Smooth muscle cell of the coronary artery (primary cell): ENCODE measurements at places on chromosomes 12 and 14. TPM values are rescaled to one million over a fixed set of nuclear protein-coding genes. Genes with fewer than 3 reads are reported as not detected.

RNASE9 gene
- total RNA-seq, result not detected in 2 replicates

LTBR gene
- total RNA-seq, result 25.7 and 27.2 TPM in 2 replicates

NT5DC3 gene
- total RNA-seq, result 3.6 and 5.2 TPM in 2 replicates

AKAP5 gene
- total RNA-seq, result 0.12 and 1.2 TPM in 2 replicates

SMIM41 gene
- total RNA-seq, result 0.12 and 0.15 TPM in 2 replicates

VRK1 gene
- 15.4 and 23.6 TPM in 2 replicates for total RNA-seq

GLS2 gene
- total RNA-seq, result 0.38 TPM in 1 of 2 replicates, not detected in the other
